ENCODE measurements at places on chromosomes 7 and 10.

GRCh38 chr7:18345641-18346234 is 149.8 kb upstream of the HDAC9 start:
- no peak for DNase-seq

DNA sequence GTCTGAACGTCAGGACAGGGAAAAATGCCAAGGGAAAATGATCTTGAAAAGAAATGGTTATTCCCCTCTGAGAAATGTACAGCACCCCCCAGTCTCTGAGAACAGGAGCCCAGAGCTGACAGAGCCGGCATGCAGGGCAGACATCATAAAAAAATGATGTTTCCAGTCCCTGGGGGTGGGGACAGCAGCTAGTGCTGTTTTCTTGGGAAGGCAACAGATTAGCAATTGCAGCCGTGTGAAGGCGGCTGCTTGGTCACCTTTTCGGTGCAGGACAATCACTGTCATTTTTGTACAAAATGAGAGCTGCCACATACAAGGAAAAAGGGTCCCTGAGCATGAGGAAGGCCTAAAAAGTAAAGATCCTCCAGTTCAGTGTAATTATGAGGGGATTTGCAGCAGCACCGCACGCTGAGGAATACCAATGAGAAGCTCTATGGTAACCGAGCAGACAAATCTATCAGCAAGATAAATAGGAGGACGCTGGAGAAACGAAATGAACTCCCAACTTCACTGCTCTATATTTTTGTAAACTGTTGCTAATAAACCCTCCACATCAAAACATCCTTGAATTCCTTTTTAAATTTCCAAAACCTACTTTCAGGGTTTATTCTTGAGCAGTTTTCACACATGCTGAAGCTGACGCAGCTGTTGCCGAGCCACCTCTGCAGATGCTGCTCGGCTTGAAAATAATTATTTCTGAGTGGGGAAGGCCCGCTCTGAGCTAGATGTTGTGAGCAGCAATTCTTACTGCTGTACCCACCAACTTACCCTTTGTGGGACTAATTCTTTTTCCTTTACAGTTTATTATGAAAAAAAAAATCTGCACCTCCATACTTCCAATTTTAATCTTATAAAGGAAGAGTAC is 98.2 kb upstream of the NEBL start:
- DNase-seq, result no peak

DNA sequence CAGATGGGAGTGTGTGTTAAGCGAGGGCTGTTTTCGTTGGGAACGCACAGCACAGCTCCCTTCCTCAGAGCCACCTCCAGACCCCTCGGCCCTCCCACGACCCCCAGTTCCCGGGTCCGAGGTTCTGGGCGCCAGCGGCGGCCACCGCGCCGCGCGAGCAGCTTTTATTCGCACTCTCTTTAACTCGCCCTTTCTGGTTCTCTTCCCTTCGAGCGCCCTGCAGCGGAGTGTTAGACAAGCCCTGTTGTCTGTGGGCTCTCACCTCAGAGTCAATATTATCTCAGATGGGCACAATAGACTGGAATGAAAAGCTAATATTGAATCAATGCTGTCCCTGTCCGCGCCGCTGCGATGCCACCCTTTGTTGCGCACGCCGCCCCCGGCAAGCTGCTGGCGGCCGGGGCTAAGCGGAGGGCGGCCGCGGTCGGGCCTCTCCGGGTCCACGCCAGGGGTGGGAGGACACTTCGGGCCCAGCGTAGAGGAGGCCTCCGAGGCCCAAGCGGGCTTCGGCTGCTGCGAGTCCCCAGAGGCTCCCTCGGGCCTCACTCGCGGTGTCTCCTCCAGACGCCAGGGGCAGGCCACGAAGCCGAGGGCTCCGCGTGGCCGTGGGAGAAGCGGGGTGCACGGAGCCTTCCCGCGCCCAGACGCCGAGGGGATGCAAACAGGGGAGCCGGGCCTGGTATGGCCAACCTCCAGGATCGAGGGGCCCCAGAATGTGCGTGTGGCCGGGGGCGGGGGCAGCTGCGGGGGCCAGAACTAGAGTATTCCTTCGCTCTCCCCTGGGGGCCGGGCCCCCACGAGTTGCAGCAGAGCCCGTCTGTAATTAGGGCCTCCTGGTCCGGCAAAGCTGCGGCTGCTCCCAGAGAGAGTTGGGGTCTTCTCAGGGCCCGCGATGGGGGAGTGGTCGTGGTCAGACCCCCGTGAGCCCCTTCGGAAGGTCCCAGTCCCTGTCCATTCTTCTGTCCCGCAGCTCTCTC is 7.9 kb upstream of the EMX2 start:
- no peak for DNase-seq

- no peak for DNase-seq
These were observed 15.3 kb upstream of the TMEM248 start for GRCh38 chr7:66905689-66906088.

DNA sequence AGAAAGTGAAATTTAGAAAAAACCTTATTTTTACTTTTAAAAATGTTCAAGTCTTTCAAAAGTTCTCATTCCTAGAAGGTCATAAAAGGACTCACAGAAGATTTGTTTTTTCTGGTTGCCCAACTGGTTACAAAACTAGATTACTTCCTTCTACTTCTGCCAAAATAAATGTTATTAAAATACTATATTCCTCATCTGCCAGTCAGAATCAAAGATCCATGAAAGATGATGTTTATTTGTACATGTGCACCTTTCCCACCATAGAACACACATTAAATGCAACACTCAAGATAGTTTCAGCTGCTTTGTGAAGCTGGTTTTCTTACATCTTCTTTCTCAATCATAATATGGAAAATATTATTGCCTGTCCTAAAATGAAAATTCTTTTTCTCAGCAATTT is 465.4 kb downstream of the ETV1 start:
- DNase-seq, result no peak

DNA sequence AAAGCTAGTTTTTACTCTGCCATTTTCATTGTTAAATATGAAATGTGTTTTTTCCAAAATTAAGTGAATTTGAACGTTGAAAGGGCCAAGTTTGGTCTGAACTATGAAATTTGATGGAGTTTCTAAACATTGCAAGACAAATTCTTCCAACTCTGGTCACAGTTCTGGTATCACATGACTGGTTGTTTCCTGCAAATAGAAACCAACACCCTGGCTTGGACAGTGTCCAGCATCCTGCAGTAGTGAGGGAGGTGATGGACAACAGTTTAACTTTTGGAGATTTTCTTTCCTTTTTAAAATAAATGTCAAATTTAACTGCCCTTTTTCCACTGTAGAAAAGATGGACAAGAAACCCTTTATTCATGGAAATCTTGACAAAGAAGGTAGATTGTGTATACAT is 54.8 kb upstream of the AGBL3 start:
- DNase-seq, result peak; percentile 26

- no peak for DNase-seq
These were observed 38.2 kb downstream of the HTR5A start for GRCh38 chr7:155108144-155108901.

GRCh38 chr10:33139181-33139646 is 181.2 kb upstream of the ITGB1 start:
- no peak for DNase-seq

DNA sequence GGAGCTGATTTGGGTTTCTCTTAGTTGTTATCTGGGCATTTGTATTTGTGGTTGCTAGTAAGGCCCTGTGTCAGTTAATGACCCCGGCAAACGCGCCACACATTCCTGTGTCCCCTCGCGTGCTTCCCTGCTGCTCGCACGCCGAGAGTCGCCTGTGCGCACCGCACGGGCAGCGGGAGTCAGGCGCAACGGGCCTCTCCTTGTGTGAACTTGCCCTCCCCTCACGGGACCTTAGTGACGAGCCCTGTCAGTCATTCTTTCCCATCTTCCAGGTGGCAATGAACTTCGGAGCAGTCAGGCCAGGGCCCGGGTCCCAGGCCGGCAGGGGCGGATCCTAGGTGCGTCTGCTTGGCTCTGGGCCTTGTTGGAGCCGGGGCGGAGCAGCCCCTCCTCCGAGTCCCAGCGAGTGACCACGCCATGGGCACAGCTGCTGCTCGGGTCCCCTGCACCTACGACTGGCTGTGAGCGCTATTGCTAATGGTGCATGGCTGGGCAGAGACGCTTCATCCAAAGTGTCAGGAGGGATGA is 12.4 kb upstream of the PRKAR1B start:
- no peak for DNase-seq

DNA sequence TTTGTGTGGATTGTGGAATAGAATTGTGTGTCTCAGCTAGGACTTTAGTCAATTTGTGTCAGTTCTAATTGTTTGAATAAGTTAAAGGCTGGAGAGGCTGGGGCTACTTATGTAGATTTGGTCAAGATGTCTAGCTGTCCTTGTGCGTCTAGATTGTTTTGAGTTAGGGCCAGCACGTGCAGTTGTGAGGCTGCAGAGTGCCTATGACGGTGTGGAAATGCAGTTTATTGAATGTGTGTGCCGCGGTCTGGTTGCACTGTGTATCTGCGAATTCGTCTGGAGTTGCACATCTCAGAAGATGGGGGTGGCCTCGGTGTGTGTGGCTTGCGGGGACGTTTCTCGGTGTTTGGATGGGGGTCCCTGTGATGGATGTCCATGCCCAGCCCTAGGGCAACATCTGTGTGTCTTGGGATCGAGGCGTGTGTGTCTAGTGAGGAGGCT is 10.2 kb downstream of the EMX2 start:
- DNase-seq, result no peak

DNA sequence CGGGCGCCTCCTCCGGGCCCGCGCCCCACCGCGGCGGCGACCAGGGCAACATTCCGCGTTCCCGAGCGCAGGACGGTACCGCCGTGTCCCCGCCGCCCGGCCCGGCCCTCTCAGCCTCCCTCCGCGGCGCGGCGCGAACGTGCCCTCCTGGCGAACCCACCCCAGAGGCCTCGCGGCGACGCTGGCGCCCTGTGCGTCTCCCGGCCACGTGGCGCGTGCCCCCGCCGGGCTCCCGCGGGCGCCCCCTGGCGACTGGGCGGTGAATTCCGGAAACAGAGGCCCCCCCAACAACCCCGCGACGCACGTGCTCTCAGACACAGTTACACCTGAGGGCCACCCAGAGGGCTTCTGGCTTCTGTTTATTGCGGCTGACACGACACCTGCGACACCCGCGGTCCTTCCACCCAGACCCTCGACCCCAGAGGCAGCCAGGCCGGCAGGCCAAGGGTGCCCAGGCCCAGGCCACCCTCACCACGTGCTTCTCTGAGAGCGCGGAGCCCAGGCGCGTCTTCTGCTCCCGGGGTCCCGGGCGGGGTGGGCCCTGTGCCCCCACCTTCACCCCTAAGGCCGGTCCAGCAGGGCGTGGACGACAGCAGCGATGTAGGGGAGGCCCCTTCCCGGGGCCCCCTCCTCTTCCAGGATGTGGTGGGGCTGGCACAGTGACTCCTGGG is at the start of gene SAP25:
TSS of gene SAP25 (minus strand) at position 210 of the 671 bp plus-strand sequence. CDS start at position 52, 158 bp downstream.
- DNase-seq, result no peak
